ENCODE measurements at places on chromosomes 1 and 21. TPM values are rescaled to one million over a fixed set of nuclear protein-coding genes. Genes with fewer than 3 reads are reported as not detected.

Gene PROK1
- total RNA-seq, result not detected

Gene RBP7
- total RNA-seq, result 5.8 TPM

Gene SPTA1
- total RNA-seq, result not detected

Gene TXNDC12
- 38.9 TPM for total RNA-seq

Gene ANGPTL3
- total RNA-seq, result not detected

Gene MYOM3
- total RNA-seq, result 6.0 TPM

Gene LCE2D
- total RNA-seq, result not detected

Gene RHD
- total RNA-seq, result not detected

Gene FCGR3B
- total RNA-seq, result not detected

Gene MAGOH
- 116 TPM for total RNA-seq

Gene ADAMTS4
- total RNA-seq, result not detected

Gene SPATA1
- 0.71 TPM for total RNA-seq

Gene TSPAN2
- 0.69 TPM for total RNA-seq

Gene OR2T2
- not detected for total RNA-seq

Gene PFDN2
- total RNA-seq, result 103 TPM

Gene KRTAP21-2
- not detected for total RNA-seq

Gene FAAP20
- total RNA-seq, result 36.0 TPM

Gene CACNA1E
- total RNA-seq, result under 0.01 TPM

Gene SPRR5
- total RNA-seq, result not detected

Gene IL24
- 0.50 TPM for total RNA-seq

Gene PTPRU
- total RNA-seq, result 8.5 TPM

Gene FCRL4
- not detected for total RNA-seq

Gene KRTAP7-1
- total RNA-seq, result not detected

Gene USH2A
- under 0.01 TPM for total RNA-seq

Gene RNU1-4
- total RNA-seq, result not detected

Gene CLCA4
- total RNA-seq, result not detected

Gene KIF17
- total RNA-seq, result 1.8 TPM

Gene VSIG8
- not detected for total RNA-seq

Gene PADI4
- total RNA-seq, result not detected

Gene TRIM63
- total RNA-seq, result 1.7 TPM

Gene ZNF692
- 18.6 TPM for total RNA-seq

Gene LEFTY1
- 0.61 TPM for total RNA-seq

Gene MIXL1
- total RNA-seq, result not detected

Gene FAM72C
- total RNA-seq, result 5.7 TPM

Gene MAEL
- total RNA-seq, result not detected

Gene LEPROT
- 54.7 TPM for total RNA-seq

Gene CD52
- total RNA-seq, result not detected

Gene RHBDL2
- 2.3 TPM for total RNA-seq

Data from A549 treated with dexamethasone at 1 μM for 4 hours (cell line).